Eye (tissue), 1 donor: ENCODE measurements at places on chromosomes 13 and 19.

GRCh38 chr19:604355-604754 is 14.7 kb downstream of the HCN2 start:
- DNase-seq: no peak

DNA sequence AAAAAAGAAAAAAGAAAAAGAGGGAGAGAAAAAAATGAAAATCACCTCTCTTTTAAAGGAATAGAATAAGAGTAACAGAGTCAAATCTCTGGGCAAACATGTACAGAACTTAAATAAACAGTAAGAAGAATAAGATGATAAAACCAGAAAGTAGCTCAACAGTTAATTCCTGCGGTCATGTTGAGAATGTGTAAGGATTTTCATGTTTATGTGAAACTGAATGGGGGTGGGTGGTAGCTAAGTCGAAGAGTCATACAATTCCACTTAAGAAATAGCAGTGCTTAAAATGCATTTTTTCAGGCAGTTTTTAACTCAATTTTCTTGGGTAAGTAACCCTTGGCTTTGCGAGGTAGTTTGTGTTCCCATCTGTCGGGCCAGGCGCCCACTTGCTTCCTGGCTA is 60.9 kb downstream of the PEX11G start:
- no peak for DNase-seq

DNA sequence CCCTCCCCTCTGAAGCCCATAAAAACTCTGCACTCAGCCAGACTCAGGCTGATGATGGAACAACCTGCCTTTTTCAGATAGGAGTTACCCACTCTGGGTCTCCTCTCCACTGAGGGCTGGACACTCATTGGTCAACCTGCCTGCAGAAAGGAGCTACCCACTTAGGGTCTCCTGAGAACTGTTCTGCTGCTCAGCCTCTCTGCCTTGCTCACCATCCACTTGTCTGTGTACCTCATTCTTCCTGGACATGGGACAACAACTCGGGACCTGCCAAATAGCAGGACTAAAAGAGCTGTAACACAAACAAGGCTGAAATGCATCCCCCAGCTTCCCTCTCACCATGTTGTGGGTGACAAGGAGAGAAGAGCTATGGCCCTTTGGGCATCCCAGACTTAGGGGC is 18.4 kb upstream of the RCBTB2 start:
- no peak for DNase-seq

DNA sequence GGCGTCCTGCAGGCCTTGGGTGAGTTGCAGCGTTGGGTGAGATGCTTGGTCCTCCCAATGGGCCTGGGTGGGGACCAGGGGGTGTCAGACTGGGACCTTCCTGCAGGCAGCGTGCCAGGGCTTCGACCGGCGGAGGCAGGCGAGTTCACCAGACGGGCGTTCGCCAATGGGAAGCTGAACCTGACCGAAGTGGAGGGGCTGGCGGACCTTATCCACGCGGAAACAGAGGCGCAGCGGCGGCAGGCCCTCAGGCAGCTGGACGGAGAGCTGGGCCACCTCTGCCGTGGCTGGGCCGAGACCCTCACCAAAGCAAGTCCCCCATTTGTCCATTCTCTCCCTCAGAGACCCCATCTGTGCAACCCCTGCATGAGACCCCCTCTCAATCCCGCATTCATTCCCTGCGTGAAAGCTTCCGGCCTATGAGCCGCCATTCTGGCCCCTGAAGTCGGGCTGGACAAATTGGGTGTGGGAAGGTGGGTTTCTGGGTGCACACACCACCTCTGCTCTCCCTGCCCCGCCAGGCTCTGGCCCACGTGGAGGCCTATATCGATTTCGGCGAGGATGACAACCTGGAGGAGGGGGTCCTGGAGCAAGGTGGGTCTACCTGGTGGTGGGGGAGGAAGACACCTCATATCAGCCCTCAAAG is 1.2 kb downstream of the GTPBP3 start:
- DNase-seq: no peak

GRCh38 chr13:110230661-110231347 is 76.2 kb downstream of the COL4A1 start:
- DNase-seq: no peak

- peak; percentile 6 for DNase-seq
These were observed 1503.1 kb downstream of the PCDH9 start for GRCh38 chr13:65727070-65727469.

- DNase-seq: no peak
These were observed 4.9 kb upstream of the HSPH1 start for GRCh38 chr13:31166591-31166990.

- DNase-seq: no peak
These were observed 104.6 kb downstream of the TEX26 start for GRCh38 chr13:31036731-31037695.

DNA sequence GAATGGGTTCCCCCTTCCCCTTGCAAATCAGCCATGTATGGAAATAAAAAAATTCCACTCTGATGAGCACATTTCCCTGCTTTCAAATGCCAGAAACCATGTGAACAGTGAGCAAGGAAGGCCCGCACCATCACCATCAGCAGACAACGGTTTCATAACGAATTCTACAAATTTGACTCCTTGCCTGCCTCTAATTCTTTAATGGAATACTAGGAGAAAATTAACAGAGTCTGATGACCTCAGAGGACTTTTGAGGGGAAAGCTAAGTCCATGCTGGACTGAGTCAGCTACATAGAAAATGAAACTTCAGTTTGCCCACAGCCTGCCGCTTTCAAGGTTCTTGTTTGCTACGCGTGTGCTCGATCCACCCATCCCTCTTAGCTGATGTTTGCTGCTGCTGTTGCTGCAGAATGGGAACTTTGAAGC is 46.7 kb upstream of the KL start:
- DNase-seq: no peak

DNA sequence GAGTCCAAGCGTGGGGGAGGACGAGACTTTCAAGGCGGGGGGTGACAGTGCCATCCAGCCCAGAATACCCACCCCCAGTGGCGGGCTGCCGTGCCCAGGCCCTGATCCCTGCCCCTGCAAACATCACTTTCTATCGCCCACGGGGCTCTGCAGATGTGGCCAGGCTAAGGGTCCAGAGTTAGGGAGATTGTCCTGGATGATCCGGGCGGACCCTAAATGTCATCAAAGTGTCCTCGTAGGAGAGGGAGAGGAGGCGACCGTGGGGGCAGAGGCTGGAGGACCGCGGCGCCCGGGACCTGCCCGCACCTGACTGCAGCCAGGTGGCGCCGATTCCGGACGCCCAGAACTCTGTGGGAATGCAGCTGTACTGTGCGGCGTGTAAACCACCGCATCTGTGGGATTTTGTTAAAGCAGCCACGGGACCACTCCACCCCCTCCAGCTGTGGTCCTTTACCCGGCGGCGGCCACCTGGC is 32.4 kb downstream of the GJA3 start:
- DNase-seq: peak; percentile 52

DNA sequence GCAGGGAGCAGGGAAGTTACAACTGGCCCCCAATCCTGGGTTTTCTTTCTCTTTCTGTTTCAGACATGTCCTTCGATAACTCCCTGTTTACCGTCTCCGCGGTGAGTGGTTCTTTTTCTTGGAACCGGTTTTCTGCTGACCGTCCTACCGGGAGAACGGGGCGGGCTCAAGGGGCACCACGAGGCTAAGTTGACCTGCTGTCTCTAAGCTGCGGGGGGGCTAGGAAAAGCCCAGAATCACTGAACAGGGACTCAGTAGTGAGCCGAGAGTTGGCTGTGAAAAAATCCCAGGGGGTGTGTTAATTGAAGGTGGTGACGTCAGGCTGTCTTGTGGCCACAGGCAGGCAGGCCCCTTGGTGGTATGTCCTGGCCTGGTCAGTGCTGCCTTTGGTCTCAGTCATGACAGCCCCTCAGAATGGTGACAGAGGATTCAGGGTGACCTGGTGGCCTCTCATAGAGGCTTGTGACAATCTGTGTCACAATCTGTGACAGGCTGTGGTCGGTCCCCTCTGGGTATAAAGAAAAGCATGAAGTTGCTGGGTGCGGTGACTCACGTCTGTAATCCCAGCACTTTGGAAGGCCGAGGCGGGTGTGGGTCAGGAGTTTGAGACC is 8.1 kb upstream of the CARM1 start:
- peak; percentile 43 for DNase-seq

DNA sequence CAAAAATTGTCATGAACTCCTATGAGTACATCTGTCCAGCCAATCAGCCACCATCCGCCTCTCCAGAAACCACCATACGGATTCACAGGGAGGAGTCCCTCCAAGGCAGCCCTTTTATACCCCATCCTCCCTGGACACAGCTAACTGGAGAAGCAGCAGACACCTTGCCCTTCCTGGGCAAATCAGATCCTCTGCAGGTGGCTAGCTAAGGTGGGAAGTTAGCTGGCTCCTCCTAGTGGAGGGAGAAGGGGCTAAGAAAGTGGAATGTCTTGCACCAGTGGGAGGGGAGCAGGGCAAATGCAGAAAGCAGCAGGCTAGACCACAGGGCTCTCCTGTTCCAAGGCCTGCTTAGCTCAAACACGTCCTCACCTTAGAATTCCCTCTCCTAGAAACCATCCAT is 46.2 kb upstream of the UQCRFS1 start:
- no peak for DNase-seq

GRCh38 chr13:94057618-94058186 is 421.8 kb downstream of the DCT start:
- no peak for DNase-seq

DNA sequence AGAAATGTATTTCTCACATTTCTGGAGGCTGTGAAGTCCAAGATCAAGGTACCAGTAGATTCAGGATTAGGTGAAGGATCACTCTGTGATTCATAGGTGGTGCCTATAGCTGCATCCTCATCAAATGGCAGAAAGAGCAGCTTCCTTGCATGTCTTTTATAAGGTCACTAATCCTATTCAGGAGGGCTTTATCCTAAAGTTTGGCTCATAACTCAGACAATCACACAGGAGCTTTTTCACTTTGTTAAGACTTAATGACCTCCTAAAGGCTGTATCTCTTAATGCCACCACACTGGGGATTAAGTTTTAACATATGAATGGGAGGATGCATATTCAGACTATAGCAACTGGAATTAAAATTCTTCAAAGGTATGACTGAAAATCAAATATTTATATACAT is 861.1 kb downstream of the DACH1 start:
- no peak for DNase-seq

DNA sequence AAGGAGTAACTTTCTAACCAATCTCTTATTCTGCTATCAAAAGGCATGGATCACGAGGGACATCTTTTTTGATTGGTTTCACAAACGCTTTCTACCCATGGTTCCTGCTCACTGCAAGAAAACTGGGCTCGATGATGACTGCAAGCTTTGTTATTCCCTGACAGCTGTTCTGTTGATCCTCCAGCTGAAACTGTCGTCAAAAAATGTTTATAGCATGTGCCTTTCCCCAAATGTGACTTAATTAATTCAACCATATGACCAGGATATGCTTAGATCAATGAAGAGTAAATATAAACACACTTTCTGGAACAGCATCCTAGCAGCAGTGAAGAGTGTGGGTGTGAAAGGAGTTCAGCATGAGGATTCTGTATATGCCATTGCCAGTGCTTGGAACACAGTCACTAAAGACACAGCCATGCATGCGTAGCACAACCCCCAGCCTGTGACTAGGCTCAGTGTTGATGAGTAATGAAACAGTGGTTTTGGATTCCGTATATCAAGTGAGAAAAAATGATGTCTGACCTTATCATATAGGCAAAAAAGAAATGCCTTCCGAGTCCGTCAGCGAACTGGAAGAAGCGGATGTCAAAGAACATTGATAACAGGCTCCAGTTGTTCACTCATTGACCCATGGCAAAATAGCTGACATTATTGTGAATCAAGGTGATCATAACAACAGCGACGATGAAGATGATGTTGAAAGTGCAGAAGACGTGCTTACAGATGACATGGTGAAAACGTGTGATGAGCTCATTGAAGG is 347.4 kb downstream of the FGF9 start:
- DNase-seq: peak; percentile 36

DNA sequence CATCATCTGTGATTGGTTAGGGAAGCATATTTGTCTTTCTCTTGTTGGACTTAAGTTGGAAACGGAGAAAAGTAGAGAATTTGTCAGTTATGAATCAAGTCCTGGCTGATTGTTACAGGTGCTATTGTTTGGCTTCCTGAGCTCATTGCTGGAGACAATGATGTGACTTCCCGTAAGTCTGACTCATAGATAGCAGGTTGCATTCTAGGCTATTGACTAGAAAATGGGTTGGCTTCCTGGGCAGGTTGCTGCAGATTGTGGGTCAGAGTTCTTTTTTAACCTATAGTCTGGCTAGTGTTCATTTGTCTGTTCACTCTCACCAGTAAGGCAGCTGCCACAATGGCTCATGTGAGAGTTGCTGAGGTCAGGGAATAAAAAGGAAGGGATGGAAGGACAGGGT is 101.5 kb downstream of the CCNA1 start:
- no peak for DNase-seq

GRCh38 chr19:5114727-5115126 is 145.8 kb downstream of the KDM4B start:
- DNase-seq: no peak

GRCh38 chr13:108775597-108775996 is 146.2 kb downstream of the MYO16 start:
- no peak for DNase-seq

- DNase-seq: no peak
These were observed 955 bp downstream of the LILRA5 start for GRCh38 chr19:54312011-54312410.

- peak; percentile 27 for DNase-seq
These were observed 2.8 kb downstream of the MYADM start for GRCh38 chr19:53870485-53870844.

GRCh38 chr19:57280165-57280961 is at the start of gene ZNF460:
Gene ZNF460 (plus strand): TSS chr19:57280485. CDS start chr19:57280807, 322 bp downstream.
- peak; percentile 99 for DNase-seq

- no peak for DNase-seq
These were observed 34.4 kb downstream of the NUP58 start for GRCh38 chr13:25335856-25336255.

DNA sequence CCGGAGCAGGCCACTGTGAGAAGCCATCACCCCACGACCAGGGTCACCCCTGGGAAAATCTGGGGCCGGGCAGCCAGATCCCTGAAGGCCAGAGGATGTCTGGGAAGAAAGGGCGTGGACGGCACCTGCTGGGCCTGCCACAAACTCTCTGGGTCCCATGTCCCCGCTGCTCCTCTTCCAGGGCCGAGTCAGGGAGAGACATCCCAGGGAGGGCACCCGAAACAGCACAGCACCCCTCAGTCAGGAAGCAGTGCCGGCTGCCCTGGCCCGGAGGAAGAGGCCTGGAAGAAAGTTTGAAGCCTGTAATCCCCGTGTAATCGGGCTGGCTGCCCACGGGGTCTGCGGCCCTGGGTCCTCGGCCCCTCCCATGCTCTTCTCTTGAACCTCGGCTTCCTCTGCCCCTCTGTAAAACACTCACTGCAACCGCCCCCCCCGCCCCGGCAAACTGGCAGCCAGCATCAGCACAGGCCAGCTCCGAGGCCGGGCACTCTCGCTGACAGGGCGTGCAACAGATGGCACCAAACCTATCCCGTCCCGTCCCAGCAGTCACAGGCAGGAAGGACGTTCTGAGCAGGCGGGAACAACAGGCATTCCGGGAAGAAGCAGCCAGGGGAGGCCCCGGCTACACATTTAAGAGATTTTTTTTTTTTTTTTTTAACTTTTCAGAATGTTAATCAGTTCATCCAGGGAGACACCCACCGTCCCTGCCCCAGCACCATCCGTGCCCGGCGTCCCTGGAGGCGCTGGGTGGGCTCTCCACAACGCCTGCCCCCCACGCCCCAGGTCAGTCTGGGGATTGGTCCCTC is 1.5 kb downstream of the SBNO2 start:
- DNase-seq: peak; percentile 20

- DNase-seq: no peak
These were observed 1971.4 kb downstream of the OLFM4 start for GRCh38 chr13:55000043-55000442.
